GM03348 (cell line): ENCODE measurements at places on chromosomes 2 and 18.

- no peak for DNase-seq
Observed at GRCh38 chr2:145226901-145227300, 707.0 kb upstream of the ZEB2 start.

DNA sequence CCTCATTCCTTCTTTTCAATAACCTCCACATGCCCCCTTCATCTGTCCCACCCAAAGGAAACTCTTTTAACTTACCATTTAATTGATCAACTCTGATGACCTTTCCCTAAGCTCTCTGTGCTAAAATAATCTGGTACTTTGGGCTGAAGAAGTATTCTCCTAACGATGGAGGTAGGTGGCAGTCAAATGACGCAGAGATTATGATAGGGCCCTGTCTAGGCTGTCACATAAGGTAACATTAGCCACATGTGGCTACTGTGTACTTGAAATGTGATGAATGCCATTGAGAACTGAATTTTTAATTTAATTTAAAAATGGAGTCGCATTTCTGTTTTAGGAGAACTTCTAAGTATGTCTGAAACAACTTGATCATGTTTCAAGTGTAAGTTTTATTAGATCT, 140.5 kb upstream of the TNP1 start:
- DNase-seq = no peak

GRCh38 chr2:88170472-88170892, 336 bp downstream of the THNSL2 start:
- DNase-seq = peak; percentile 31

GRCh38 chr2:120301284-120301683, 44.7 kb upstream of the INHBB start:
- DNase-seq = no peak
